Left renal cortex interstitium (tissue), 4 donors: ENCODE measurements at places on chromosomes 16 and 17. TPM values are rescaled to one million over a fixed set of nuclear protein-coding genes. Genes with fewer than 3 reads are reported as not detected.

DNA sequence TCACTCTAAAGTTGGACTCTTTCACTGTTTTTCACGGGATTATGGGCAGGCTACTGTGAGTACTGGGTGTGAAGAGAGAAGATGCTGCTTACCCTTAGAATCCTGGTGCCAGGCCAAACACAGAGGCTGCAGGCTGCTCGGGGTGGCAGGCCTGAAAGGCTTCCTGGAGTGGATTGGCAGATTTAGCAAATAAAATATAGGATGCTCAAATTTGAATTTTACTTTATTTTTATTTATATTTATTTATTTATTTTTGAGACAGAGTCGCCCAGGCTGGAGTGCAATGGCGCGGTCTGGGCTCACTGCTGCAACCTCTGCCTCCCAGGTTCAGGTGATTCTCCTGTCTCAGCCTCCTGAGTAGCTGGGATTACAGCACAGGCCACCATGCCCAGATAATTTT, 14.9 kb upstream of the STAC2 start:
- DNase-seq: no peak

- no peak for DNase-seq
Measured at GRCh38 chr17:2188971-2189630, 114.5 kb downstream of the SMG6 start.

GRCh38 chr17:81510785-81511553, 1.6 kb downstream of the ACTG1 start:
- no peak for DNase-seq

- no peak for DNase-seq
Measured at GRCh38 chr16:75261590-75262078, 10.2 kb upstream of the BCAR1 start.

DNA sequence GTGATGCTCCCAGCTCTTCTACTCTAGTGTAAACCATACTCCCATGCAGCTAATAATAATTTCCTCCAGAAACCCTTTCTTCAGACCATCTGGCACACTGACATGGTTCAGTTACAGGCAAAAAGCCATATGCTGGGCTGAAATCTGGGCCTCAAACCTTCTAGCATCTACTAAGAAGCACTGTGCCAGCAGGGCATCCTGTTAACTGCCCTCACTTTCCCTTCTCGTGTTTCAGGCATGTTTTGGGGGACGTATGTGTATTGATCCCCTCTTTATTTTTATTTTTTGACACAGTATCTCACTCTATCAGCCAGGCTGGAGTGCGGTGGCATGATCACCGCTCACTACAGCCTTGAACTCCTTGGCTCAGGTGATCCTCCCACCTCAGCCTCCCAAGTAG, 33.3 kb downstream of the STAT5A start:
- DNase-seq: no peak

GRCh38 chr17:7177954-7178477, 1.2 kb downstream of the ASGR1 start:
- peak; percentile 31 for DNase-seq

DNA sequence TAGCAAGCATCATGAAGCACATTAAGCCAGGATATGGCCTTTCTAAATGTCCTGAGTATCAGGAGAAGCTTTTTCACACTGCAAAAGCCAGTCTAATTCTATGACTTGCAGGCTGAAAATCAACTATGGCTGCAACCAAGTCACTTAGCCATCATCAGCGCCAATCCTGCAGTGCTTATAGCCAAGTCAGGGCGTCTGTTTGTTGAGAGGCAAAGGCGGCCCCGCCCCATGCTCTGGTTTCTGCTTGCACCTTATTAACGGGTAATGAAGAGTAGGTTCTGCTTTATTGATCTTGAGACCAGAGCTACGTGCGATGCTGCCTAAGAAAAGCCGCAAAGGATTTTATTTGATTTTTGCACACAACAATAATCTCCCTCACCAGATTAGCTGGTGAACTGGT, 88.4 kb downstream of the CDH13 start:
- DNase-seq: no peak

- DNase-seq: no peak
Measured at GRCh38 chr16:75340741-75341491, 89.5 kb upstream of the BCAR1 start.

DNA sequence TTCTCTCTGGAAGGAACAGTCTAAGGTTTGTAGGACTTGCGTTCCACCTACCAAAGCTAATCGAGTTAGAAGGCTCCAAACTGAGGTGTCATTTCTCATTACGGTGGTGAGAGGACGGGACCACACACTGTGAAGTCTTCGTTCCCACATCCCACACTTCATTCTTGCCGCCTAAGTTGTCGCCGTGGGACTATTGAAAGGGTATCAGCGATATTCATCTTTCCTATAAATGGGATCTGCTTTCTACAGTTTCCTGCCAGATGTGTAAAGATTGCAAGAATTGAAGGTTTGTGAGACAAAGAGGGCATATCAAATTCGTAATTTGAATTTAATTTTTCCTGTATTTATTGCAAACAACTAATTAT, 608 bp upstream of the TRIM37 start:
- DNase-seq: no peak

GRCh38 chr17:32127158-32127897, 15.0 kb upstream of the RHOT1 start:
- no peak for DNase-seq

- DNase-seq: no peak
Measured at GRCh38 chr17:81039854-81040758, 5.2 kb downstream of the BAIAP2 start.

DNA sequence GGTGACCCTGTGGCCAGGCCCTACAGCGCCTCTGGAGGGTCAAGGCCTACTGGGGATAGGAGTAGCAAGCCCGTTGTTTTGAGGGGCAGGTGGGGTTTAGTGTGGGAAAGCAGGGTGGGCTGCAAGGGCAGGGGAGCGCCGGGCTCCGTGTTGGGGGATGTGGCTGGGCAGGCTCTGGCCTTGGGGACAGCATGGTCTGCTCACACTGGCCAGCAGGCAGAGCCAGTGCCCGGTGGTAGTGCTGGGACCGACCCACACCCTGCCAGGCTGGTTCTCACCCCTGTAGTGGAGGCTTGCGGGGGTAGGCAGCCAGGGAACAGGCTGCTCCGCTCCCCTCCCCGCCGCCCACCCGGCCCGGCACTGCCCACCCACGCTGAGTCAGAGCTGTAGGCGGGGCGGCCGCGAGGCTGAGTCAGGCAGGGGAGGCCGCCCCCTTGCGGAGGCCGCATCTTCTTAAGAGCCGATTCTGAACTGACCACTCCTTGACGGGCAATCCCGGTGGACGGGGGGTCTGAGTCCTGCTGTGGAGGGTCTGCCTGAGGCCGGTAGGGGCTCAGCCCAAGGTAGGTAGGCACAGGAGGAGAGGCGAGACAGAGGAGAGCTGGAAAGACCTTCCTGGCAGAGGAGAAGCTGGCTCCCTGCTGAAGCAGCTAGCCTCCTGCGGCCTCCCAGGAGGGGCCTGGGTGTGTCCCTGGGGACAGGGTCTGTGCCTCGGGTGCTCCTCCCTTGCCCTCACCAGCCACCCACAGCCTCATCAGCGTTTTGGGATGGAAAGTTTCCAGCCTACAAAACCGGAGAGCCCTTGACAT, 62.4 kb downstream of the BAIAP2 start:
- DNase-seq: peak; percentile 77

Gene ZPBP2
- not detected for polyA plus RNA-seq

Gene KRTAP4-9
- not detected for polyA plus RNA-seq

Gene PRSS21
- not detected for polyA plus RNA-seq

Gene KCNH6
- 1.5 TPM for polyA plus RNA-seq

Gene CBX4
- polyA plus RNA-seq: 16.7 TPM

Gene CES5A
- polyA plus RNA-seq: 0.09 TPM

Gene SLC22A31
- 1.2 TPM for polyA plus RNA-seq

Gene IGFALS
- 4.3 TPM for polyA plus RNA-seq
